ENCODE measurements at places on chromosomes 1 and 21.

- DNase-seq: no peak
These were observed 28.8 kb upstream of the MTF1 start for GRCh38 chr1:37888022-37888700.

DNA sequence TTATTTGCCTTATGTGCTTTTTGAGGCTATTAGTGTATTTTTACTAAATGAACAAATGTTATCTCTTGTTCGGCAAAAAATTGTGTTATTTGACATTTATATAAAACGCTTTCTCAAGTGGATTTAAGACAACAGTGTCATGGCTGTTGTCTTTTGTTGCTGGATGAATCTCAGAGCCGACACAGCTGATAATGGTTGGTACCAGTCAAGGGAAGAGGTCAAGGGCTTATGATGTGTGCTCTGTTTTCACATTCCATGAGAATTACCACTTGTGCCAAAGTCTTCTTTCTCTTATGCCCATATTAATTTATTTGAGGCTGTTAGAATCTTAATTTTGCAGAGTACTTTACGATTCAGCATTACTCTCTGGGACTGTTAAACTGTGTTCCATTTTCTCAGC, 17.9 kb upstream of the CD101 start:
- no peak for DNase-seq

- no peak for DNase-seq
These were observed 6.1 kb downstream of the TMEM61 start for GRCh38 chr1:54986533-54986932.

DNA sequence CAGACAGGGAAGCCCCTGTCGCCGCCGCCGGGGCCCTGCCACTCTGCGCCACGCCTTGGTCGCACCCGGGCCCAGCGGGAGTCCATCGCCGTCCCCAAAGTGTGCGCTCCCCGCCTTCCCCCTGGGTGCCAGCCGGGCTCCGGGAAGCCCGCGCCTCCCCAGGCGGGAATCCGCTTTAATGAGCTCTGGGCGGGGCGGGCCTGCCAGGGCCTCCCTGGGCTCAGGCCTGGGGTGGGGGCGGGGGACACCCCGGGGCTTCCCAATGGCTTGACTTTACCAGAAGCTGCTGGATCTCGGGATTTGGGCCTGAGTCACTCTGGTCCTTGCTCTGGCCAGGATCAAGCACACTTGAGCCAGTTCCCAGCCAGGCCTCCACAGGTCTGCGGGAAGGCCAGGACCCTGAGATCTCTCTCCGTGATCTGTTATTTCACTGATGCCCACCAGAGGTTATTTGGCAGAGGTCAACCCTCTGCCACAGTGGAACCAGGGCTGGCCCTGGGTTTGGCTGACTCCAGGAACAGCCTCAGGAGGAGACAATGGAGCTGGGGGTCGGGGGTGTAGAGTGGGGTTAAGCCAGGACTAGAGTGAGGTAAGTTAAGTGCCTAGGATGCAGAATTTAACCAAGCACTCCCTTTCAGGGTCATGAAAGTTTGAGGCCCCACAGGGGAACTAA, 178.4 kb upstream of the EDN2 start:
- no peak for DNase-seq

DNA sequence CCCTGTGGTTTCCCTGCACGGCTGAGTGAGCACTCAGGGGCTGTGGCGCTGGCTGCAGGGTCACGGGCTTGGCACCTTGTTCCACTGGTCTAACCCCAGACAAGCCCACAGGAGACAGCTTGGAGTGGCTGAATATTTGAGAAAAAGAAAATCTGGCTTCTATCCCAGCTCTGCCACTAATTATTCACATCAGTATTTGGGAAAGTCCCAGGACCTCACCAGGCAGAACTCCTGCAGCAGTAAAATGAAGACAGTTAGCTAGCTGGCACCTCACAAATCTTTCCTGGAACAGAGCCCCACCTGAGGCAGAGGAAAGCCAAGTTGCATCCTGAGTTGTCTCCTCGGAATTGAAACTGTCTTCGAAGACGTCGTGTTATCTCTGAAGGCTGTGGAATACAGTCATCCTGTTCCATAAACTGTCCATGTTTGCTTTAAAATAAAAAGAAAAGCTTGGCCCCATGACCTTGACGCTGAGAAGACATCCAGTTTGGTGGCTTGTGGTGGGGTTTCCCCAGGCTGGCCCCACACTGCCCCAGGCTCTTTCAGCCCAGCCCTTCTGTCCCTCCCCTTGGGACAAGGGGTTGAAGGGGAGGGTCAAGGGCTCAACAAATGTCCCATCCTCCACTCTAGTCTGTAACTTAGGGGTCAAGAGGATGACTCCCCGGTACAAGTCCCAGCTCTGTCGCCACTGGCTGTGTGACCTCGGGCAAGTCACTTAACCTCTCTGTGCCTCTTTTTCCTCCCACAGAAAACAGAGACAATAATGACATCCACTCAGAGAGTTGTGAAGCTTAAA, 93.8 kb upstream of the TMPRSS2 start:
- no peak for DNase-seq

DNA sequence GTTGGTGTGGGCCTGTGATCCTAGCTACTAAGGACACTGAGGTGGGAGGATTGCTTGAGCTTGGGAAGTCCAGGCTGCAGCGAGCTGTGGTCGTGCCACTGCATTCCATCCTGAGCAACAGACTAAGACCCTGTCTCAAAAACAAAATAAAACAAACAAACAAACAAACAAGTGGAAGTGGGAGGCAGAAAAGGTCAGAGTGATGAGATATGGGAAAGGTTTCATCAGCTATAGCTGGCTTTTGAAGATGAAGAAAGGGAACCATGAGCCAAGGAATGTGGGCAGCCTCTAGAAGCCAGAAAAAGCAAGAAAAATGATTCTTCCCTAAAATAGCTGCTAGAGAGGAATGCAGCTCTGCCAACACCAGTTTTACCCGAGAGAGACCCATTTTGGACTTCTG, 10.6 kb upstream of the NUCKS1 start:
- no peak for DNase-seq

GRCh38 chr1:74689621-74690363, 16.2 kb upstream of the ERICH3 start:
- DNase-seq: peak; percentile 49

DNA sequence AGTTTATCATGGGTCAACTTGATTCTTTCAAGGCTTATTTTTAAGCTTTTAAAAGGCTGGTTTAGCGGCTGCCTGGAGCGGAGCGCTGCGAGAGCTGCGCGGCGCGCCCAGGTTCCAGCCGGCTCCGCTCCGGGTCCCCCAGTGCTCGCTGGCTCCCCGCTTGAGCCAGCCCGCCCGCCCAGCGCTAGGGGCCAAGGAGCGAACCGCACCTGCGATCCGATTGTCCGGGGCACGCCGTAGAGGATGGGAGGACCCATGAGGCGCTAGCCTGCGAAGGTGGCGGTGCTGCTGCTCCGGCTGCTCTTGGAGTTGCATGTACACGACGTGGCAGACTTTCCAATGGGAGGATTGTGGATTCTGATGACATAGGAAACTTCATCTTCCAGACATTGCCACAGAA, 9.9 kb upstream of the CFHR4 start:
- DNase-seq: no peak

DNA sequence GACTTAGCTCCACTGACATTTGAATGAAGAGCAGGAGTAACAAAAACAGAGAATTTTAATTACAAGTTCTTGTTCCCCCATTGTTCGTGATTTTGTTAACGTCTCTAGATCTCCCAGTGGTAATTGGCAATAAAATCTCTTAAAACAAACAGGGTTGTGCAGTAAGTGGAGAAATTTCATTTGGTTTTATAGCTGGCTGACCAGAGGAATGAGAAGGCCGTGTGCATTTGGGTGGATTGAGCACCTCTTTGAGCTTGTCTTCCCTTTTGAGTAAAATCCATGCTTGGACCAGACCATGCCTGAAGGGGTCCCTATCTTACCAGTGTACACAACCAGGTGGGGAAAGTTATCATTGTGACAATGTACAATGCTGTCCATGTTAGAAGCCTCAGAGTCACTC, 137.8 kb downstream of the HIVEP3 start:
- DNase-seq: no peak

- DNase-seq: no peak
These were observed 21.6 kb upstream of the TARDBP start for GRCh38 chr1:10990828-10991227.

DNA sequence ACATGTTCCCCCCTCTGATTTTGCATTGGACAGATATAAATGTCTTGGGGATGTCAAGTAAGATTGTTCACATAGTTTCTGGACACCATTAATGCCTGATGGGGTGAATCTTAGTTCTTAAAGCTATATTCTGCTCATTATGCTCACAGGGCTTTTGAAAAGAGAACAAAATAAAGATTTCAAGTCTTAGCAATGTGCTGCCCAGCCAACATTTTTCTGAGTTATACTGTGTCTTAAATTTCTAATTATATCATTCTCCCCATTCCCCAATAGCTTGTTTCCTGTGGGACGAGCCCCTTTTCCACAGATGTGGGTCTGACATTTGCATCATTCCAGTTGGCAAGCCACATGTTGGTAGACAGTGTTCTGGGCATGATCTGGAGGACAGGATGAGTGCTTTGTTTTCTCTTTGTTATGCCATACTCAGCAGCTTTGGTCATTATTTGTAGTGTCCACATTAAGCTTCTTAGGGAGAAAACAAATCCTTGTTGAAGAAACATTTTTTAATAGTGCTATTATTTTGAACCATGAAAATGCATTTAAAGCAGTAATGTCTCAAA, 32.8 kb downstream of the MTARC1 start:
- DNase-seq: no peak

DNA sequence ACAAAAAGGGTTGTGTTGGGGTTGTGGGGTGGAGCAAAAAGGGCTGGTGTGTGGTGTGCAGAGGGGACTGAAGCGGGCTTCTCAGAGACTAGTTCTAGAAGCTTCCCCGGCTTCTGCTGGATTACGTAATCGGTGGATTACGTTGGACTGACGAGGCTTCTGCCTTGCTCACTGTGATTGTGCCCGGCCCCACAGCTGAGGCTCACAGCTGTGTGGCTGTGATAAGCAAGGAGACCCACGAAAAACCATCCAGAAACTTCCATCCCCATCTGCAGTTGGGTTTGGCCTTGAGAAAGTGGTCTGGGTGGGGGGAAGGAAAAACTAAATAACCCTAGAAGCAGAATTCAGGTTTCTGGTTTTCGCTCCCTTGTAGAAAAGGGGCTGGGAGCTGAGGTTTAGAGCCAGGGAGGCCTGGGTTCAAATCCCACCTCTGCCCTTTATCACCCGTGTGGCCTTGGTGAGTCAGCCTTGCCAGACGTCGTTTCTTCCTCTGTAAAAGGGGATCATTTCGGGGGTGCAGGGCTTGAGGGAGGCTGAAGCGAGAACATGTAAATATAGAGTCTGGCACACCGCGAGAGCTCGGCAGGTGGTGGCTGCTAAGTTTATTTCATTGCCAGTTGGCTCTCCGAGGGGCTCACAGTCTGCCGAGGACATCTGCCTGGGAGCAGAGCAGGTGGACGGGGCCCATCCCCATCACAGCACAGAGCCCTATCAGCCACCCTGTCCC, 30.4 kb upstream of the DISP3 start:
- no peak for DNase-seq

GRCh38 chr1:195065437-195065836, 1542.8 kb downstream of the KCNT2 start:
- DNase-seq: no peak

DNA sequence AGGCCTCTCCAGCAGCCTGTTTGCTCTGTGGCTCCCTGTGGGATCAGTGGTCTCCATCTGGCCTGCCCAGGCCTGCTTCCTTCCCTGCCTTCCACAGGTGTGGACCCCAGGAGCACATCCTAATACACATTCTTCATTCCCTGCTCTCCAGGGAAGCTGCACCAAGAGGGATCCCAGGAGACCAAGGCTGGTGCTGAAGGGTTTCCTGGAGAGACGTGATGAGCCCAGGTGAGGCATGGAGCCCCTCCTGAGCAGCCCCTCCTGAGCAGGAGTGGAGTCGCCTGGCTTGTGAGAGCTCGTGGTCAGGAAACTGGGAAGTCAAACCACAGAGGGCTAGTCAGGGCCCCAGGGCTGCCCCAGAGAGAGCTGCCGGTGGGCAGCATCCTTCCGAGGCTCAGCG, 561.4 kb downstream of the MATN1 start:
- DNase-seq: no peak

- DNase-seq: no peak
These were observed 142.3 kb upstream of the KCNE2 start for GRCh38 chr21:34221331-34222030.

DNA sequence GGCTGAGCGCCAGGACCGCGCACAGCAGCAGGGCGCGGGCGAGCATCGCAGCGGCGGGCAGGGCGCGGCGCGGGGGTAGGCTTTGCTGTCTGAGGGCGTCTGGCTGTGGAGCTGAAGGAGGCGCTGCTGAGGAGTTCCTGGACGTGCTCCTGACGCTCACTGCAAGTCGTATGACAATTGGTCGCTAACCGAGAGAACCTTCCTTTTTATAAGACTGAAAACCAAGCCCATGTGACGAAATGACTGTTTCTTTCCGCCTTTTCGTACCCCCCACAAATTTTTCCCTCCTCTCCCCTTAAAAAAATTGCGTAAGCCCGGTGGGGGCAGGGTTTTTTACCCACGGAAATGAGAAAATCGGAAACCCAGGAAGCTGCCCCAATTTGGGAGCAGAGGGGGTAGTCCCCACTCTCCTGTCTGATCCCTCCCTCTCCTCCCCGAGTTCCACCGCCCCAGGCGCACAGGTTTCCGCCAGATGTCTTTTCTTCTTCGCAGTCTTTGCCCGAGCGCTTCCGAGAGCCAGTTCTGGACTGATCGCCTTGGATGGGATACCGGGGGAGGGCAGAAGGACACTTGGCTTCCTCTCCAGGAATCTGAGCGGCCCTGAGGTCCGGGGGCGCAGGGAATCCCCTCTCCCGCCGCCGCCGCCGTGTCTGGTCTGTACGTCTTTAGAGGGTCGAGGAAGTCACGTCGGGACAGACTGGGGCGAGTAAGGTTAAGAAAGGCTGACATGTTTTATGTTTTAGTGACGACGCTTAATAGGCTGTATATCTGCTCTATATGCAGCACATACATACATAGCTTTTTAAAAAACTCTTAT, at the start of gene PTGS2:
Gene PTGS2, minus strand, starts transcription at position 179 of the 817 bp plus-strand sequence. Its CDS starts 133 bp downstream, at position 46.
- DNase-seq: peak; percentile 17

Measured in immature natural killer cell (primary cell).